ENCODE measurements at places on chromosomes 6 and 20. TPM values are rescaled to one million over a fixed set of nuclear protein-coding genes. Genes with fewer than 3 reads are reported as not detected.
A peak's percentile ranks its signal among the peaks of the same experiment; 100 is the strongest.

DNA sequence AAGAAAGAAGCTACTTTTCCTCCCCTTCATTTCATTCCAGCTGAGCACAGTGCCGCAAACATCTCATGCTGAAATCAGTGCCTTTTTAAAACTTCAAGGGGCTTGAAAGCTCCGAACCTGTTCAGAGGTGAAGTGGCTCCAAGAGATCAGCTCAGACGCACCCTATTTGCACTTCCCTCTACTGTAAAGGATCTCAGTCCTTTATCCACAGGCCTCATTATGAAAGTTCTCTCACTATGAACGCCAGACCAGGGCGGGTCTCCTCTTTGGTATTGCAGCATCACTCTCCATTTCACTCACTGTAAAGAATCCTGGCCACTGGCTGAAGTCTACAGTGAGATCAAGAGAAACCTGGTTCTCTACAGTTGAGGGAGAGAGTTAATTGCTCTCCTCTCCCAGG lies 232.7 kb upstream of the POU3F2 start:
- no peak for DNase-seq
- H3K4me1 ChIP-seq, result no peaks in the 10 kb centered on the region
- H3K27ac ChIP-seq, result no peak overlapping the region
- H3K27me3 ChIP-seq, result no peaks in the 10 kb centered on the region

DNA sequence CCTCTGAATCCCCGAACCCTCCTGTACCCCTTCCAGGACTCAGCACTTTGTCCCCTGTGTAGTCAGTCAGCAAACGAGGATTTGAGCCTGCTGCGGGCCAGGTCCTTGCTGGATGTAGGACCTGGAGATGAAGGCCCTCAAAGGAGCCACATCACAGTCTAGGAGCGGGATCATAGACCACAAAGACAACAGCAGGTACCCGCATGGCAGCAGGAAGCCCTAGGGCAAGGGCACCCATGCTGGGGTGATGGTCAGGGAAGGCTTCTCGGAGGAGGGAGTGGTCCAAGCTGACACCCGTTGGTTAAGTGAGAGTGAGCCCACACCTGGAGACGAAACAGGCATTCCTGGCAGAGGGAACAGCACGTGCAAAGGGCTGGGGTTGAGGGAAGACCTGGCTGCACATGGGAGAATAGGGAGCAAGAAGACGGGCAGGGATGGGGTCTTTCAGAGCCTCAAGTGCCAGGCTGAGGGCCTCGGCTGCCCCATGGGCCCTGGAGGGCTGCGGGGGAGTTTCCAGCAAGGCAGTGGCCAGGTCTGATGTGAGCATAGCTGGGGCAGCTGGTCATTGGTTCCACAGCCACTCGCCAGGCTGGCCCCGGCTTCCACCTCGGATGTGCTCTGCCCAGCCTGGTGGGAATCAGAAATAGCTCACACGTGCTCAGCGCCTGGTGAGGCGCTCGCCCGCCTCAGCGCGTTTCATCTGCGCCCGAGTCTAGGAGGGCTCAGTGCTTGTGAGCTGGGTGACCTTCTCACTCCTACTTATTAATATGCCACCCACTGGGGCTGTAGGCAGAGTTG lies 15.0 kb downstream of the DLGAP4 start:
- H3K27me3 ChIP-seq, result no peaks in the 10 kb centered on the region
- DNase-seq, result no peak
- H3K36me3 ChIP-seq, result no peaks in the 10 kb centered on the region
- H3K27ac ChIP-seq, result no peak overlapping the region
- H3K4me3 ChIP-seq, result no peak overlapping the region

GRCh38 chr6:109722564-109723254 lies 31.6 kb downstream of the FIG4 start:
- H3K4me1 ChIP-seq, result no peaks in the 10 kb centered on the region
- no peak overlapping the region for H3K27ac ChIP-seq
- no peak overlapping the region for H3K4me3 ChIP-seq
- DNase-seq, result no peak
- H3K36me3 ChIP-seq, result peaks cover 65% of the 10 kb centered on the region

GRCh38 chr20:35021831-35022230 lies 66.2 kb downstream of the MYH7B start:
- peaks cover 96% of the 10 kb centered on the region for H3K36me3 ChIP-seq
- no peak for DNase-seq
- no peak overlapping the region for H3K27ac ChIP-seq
- H3K4me1 ChIP-seq, result peaks cover 29% of the 10 kb centered on the region
- H3K4me3 ChIP-seq, result no peak overlapping the region

- peaks cover 59% of the 10 kb centered on the region for H3K4me1 ChIP-seq
- peak overlapping the region; percentile 100 for H3K4me3 ChIP-seq
- H3K27me3 ChIP-seq, result no peaks in the 10 kb centered on the region
- H3K27ac ChIP-seq, result peak overlapping the region; percentile 100
- DNase-seq, result peak; percentile 48
These were observed 942 bp downstream of the HLA-E start for GRCh38 chr6:30490026-30490876.

GRCh38 chr20:34850969-34851368 lies 21.7 kb downstream of the GGT7 start:
- no peak overlapping the region for H3K27ac ChIP-seq
- H3K4me3 ChIP-seq, result no peak overlapping the region
- DNase-seq, result no peak

- H3K27ac ChIP-seq, result no peak overlapping the region
- H3K4me1 ChIP-seq, result peaks cover 20% of the 10 kb centered on the region
- H3K4me3 ChIP-seq, result no peak overlapping the region
- no peak for DNase-seq
- H3K36me3 ChIP-seq, result no peaks in the 10 kb centered on the region
These were observed 411.2 kb upstream of the SULF2 start for GRCh38 chr20:48196486-48196885.

DNA sequence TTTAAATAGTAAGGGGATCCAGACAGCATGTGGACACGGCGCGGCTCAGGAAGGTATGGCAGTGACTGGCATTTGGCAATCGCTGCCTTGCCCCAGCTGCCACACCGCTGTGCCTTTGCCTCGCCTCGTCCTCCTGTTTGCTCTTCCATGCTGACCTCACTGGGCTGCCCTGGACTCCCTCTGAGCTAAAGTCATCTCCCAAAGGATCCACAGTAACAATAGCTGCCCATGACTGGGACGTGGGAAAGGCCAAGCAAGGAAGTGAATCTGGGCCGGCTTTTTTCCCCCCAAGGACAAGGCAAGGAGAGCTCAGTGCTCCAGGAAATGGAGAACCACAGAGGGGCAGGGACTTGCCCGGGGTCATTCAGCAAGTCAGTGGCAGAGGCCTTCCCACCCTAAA lies 48.1 kb downstream of the JPH2 start:
- DNase-seq, result no peak
- H3K27ac ChIP-seq, result peak overlapping the region; percentile 76
- no peak overlapping the region for H3K4me3 ChIP-seq
- H3K4me1 ChIP-seq, result peaks cover 11% of the 10 kb centered on the region
- no peaks in the 10 kb centered on the region for H3K27me3 ChIP-seq

DNA sequence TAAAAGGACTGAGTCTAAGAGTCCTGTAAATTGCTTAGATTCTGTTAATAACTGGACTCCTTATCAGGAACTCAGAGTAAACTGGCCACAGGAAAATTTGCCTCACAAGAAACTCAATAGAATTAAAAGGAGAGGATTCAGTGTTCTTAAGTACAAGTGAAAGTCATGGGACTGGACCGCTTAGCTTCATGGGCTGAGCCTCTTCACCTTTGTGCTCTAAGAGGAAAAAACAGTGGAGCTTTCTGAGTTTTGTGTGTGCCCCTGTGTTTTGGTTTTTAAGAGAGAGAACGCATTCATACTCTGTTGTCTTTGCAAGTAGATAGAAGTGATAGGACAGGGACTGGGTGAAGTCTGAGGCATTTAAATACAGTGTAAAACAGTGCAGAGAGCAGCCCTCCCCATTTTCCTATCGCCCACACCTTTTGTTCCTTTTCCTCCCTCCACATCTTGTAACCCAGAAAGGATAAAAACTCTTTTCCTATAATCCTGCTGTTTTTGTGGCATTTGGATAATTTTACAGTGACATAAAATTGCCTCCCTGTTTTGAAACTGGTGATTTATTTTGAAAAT lies 49.6 kb downstream of the FOXO3 start:
- H3K36me3 ChIP-seq, result no peaks in the 10 kb centered on the region
- H3K4me1 ChIP-seq, result peaks cover 43% of the 10 kb centered on the region
- no peak overlapping the region for H3K27ac ChIP-seq
- no peak for DNase-seq
- H3K27me3 ChIP-seq, result no peaks in the 10 kb centered on the region

Gene TNXB
- 37.5 TPM for total RNA-seq

Gene GGTLC1
- total RNA-seq, result not detected

Gene RPL10A
- 1,152 TPM for total RNA-seq

Gene RAMACL
- 1.4 TPM for total RNA-seq

Gene TP53RK
- total RNA-seq, result 17.1 TPM

Gene DEF6
- total RNA-seq, result 38.0 TPM
